Activated gamma-delta T cell treated with Interleukin-2 at 50 U/mL for 16 hours (primary cell): ENCODE measurements at places on chromosomes 6 and 20.

GRCh38 chr6:163165155-163165910 lies 249.2 kb upstream of the QKI start:
- DNase-seq: no peak

DNA sequence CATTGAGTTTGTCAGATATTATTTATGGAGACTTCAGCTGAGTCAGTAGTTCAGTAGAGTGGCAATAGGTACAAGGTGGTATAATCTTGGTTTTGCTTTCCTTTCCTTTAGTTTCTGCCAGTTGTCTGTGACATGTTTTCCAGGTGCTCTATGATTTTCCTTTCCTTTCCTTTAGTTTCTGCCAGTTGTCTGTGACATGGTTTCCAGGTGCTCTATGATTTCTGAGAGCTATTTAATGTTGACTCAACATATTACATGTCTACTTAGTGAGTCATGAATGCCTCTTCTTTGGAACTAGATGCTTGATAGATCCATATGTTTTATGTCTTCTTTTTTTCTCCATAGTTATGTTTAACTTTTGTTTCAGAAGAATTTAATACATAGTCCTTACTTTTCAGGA lies 186.4 kb upstream of the DEFB112 start:
- no peak for DNase-seq

GRCh38 chr20:33007376-33008335 lies at the start of gene BPIFB2:
TSS of gene BPIFB2 (plus strand) at chr20:33007704. CDS start at chr20:33008575, 871 bp downstream.
- no peak for DNase-seq

DNA sequence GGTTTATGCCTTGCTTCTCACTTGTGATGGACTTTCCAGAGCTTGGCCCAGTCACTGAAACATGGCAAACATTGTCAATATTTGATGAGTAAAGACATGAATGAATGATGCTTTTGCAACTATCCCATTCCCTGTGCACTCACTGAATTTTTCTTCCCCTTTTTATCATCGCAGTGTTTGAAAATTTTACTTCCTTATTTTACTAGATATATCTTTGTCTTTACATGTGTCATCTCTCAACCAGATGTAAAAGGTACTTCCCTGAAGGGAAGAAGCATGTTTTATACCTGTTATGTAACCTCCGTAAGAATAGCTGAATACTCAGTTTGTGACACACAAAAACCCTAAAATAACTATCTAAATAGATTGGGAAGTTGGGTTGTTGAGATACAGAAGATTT lies 544.7 kb upstream of the FLRT3 start:
- DNase-seq: no peak

- no peak for DNase-seq
Observed at GRCh38 chr6:4592026-4592425, 184.2 kb upstream of the CDYL start.

- no peak for DNase-seq
Observed at GRCh38 chr6:54191461-54191860, 80.2 kb downstream of the MLIP start.

DNA sequence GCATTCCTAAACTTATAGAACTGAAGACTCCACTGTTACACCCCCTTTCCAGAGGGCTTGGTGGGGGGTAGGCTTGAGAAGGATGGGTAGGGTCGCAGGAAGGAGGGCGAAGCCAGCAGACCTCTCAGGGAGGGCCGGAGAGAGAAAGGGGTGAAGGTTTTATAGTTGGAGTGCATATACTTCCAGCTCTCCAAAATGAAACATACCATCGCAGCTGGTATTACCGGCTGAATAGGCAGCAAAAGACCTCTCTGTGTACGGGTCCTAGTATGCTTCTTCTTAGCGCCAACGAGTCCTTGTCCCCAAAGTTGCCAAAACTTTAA lies 1.0 kb upstream of the VGLL2 start:
- no peak for DNase-seq

DNA sequence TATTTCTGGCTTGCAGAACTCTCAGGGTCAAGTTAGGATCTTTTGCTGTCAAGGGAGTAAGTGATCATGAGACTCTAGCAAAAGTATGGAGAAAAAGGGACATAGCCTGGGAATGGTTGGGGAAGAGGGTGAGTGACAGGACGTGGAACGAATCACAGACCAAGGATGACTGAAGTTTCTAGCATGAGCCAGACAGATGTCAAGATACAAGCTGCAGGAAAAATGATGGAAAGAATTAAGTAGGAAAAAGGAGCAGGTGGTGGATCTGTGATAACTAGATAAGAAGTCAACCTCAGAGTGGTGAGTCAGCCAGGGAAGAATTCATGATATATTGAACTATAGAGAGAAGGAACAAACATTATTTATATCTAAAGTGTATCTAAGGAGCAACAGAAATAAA lies 159.8 kb upstream of the SYNDIG1 start:
- DNase-seq: no peak

- peak; percentile 8 for DNase-seq
Observed at GRCh38 chr6:47097092-47097945, 55.2 kb upstream of the ADGRF1 start.

DNA sequence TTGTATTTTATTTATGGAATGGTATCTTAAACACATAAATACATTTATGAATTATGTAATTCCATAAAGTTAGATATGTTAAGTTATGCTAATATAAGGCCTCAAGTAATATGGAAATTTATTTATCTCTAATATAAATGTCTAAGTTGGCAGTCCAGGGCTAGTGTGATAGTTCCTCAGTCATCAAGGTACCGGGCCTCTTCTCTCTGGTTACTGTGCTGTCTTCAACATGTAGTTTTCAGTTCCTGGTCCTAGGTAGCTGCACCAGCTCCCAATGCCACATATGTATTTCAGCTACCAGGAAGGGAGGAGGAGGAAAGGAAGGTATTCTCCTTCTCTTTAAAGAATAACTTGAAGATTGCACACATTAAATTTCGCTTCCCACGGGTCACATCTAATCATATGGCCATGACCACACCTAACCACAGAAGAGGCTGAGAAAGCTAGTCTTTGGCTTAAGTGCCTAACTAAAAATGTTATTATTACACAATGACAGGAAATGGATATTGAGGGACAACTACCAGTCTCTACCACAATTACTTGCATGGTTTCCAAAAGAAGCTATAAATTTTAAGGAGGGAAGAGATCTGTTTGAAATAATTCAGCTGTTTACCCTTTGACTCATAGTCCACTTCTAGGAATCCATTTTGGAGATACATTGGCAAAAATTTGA lies 68.6 kb downstream of the BCKDHB start:
- DNase-seq: no peak

- DNase-seq: no peak
Observed at GRCh38 chr20:51756653-51757052, 11.5 kb downstream of the ATP9A start.

GRCh38 chr6:140782941-140783340 lies 1349.8 kb upstream of the GJE1 start:
- DNase-seq: no peak

DNA sequence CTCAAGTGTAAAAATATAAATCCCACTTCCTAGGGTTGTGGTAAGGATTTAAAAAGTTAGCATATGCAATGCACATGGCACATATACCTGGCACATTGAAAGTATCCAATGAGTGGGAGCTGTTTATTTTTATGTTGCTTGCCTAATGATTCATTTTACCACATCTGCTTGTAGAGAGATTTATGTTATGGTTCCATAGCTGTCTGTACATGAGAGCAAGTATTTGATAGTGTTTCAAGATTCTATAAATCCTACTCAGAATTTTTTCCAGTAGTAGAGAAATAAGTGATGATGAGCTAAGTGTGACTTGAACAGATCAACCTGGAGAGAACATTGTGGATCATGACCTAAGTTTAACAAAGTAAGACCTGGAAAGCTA lies 125.3 kb upstream of the SPTLC3 start:
- no peak for DNase-seq

- peak; percentile 59 for DNase-seq
Observed at GRCh38 chr6:30720738-30721197, 616 bp downstream of the TUBB start.

DNA sequence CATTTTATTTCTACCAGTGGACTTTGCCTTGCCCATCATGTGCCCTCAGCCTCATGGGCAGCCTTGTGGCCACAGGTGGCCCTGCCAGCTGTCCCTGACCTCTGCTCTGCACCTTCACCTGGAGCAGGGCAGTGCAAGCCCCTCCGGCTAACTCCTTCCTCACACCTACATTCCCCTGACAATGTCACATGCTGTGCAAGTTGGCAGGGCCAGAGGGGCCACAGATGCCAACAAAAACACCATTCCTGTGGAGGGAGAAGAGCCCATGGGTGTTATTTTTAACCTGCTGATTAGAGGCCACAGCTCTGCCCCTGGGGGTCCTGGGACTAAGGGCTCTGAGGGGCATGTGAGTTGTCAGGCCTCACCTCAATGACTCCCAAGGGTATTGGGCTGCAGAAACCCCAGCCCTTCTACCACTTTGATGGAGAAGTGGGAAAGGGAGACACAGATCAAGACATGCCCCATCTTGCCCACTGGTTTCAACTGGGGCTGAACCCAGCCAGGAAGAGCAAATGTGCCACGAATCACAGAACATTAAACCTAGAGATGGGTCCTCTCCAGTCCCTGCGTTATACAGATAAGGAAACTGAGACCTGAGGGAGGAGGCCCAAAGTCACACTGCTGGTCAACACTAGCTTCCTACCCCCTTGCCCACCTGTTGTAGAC lies 65.0 kb downstream of the MRPL14 start:
- no peak for DNase-seq

DNA sequence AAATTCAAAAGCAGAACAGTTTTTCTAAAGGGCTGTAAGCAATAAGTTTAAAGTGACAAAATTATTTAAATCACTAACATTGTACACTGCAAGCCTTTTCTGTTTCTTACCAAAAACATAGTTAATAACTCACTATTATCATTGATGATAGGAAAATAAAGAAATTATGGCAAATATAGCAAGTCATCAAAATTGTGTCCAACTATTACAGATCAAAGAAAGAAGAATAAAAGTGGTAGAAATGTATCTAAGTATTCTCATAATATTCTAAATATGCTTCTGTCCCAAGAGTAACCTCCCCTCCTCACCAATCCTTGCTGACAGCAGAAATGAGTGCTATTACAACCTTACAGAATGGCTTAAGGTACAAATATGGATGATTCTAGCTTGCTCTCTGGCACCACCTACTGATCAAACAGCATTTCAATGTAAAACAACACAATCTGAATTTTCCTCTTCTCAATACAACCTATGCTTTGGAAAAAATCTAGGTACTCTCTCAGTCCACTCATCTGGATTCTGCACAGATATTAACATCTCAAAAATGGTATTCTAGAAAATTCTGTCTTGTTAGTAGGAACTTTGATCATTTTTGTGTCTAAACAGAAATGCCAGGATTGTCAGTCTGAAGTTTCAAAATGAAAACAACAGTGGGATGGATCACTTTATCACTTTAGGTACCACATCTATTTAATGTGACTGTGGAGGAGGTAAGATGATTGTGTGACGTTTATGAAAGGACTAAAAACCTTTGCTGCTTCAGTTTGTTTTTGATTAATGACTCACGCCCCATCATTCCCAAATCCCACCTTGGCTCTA lies 40.9 kb downstream of the ZFP64 start:
- DNase-seq: peak; percentile 24

- DNase-seq: no peak
Observed at GRCh38 chr20:56624786-56625681, 4.1 kb upstream of the TFAP2C start.

- no peak for DNase-seq
Observed at GRCh38 chr20:58998656-58999055, 8.4 kb downstream of the CTSZ start.

GRCh38 chr6:150395388-150396009 lies 26.7 kb downstream of the IYD start:
- DNase-seq: peak; percentile 24

DNA sequence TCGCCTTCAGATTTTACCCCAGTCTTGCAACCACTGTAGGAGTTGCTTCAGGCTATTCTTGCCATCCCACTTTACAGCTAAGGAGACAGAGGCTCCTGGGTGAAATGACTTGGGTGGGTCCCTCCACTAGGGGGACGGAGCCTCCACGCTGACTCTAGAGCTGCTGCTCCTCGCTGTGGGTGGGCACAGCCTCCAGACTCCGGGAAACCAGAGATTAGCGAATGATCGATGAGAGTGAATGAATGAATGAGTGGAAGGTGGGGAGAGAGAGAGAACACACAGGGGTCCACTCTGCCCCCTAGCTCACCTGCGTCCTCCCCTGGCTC lies 10.4 kb downstream of the ZBP1 start:
- no peak for DNase-seq

DNA sequence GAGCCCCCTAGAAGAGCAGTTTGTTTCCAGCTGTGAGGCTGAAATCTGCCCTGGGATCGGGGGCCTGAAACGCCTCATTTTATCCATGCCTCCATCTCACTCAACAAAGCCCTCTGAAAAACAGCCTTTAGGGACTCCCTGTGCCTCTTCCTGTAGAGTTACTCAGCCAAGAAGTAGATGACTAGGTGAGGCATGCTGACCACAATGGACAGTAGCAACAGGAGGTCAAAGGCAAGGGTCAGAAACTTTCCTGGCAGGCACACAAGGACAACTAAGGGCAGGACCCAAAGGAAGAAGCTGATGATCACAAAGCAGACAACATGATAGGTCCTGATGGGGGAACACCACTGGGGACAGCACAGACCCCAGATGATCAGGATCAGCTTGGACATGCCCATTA lies 12.8 kb downstream of the MAS1L start:
- DNase-seq: no peak

GRCh38 chr6:160507420-160507819 lies 156.7 kb downstream of the LPA start:
- DNase-seq: no peak

- no peak for DNase-seq
Observed at GRCh38 chr6:37546141-37546871, 46.6 kb upstream of the CCDC167 start.

- DNase-seq: no peak
Observed at GRCh38 chr6:26431258-26432172, 8.8 kb upstream of the BTN3A3 start.

DNA sequence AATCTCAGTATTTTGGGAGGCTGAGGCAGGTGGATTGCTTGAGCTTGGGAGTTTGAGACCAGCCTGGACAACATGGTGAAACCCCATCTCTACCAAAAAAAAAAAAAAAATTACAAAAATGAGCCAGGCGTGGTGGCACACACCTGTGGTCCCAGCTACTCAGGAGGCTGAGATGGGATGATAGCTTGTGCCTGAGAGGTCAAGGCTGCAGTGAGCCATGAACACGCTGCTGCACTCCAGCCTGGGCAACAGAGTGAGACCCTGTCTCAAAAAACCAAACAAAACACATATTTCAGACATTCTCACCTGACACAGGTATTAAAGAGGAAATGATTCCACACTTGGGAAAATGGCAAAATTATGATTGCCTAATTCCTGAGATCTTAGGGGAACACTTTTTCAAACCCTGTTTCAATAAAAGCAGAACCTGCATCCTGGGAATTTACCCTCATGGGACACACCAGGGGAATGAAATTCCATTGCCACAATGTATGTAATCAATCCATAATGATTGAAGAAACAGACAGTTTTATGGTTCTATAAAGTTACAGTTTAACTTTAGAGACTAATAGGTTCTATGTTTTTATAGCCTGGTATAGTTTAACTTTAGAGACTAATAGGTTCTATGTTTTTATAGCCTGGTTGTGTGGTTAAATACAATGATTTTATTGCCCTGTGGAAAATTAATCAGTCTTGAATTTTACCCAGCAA lies 29.6 kb upstream of the DNAAF9 start:
- DNase-seq: no peak
